ENCODE measurements at places on chromosomes 7 and 10. TPM values are rescaled to one million over a fixed set of nuclear protein-coding genes. Genes with fewer than 3 reads are reported as not detected.

DNA sequence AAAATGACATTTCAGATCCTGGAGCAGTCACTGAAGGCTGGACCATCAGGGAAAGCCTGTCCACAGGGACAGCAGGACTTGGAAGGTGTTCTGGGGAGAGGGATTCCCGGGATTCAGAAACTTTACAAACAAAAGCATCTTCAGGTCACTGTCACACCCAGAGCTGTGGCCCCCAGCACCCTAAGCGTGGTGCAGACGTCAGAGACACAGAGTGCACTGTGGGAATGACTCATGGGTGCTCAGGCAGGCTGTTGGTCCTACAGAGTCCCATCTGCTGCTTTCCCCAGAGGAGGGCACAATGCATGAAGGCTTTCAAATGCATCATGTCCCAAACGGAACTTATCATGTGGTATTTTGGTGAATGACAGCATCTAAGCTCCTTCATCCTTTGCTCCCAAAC is 13.1 kb upstream of the LRMDA start:
- DNase-seq: no peak

The ACSM6 gene
- 0.65 TPM for polyA plus RNA-seq

DNA sequence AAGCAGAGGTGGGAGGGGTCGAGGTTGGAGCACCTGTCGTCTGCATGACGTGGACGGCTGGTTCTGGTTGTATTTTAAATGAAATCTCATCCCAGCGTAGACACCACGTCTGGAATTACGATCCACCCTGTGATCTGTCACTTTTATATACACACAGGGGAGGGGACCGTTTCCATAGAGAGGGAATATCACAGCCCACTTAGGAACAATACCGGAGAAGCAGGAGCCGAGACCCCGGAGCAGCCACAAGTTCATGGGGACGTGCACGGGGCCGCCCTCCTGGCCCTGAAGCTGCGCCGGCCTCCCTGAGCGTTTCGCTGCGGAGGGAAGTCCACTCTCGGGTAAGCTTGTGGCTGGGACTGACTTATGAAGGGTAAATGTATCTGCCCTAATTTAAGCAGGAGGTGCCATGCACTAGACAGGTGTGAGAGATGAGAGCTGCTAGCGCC is at the start of gene UCN3:
UCN3 (plus strand) TSS at position 77 of the 449 bp plus-strand sequence. CDS start 8,755 bp downstream, outside the sequence.
- peak; percentile 21 for DNase-seq

GRCh38 chr7:15033039-15033438 is 130.5 kb upstream of the DGKB start:
- DNase-seq: no peak
